ENCODE measurements at places on chromosomes 5 and 9.

DNA sequence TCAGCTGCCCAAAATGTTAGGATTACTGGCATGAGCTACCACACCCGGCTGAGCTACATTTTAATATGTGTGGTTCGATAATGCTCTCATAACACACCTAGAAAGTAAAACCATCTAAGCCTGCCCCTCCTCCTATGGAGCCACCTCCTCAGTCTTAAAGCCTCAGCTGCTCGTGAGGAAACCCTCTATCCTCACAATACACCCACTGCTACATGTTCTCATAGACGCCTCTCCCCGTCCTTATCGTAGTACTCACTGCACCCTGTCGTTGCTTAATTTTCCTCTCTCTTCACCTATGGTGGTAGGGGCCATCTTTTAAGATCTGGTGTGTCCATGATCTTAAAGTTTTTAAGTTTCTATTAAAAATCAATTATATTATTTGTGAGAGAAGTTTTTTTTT lies 72.9 kb downstream of the RCL1 start:
- no peak overlapping the region for H3K27ac ChIP-seq
- peaks cover 24% of the 10 kb centered on the region for H3K36me3 ChIP-seq
- peaks cover 11% of the 10 kb centered on the region for H3K4me1 ChIP-seq

DNA sequence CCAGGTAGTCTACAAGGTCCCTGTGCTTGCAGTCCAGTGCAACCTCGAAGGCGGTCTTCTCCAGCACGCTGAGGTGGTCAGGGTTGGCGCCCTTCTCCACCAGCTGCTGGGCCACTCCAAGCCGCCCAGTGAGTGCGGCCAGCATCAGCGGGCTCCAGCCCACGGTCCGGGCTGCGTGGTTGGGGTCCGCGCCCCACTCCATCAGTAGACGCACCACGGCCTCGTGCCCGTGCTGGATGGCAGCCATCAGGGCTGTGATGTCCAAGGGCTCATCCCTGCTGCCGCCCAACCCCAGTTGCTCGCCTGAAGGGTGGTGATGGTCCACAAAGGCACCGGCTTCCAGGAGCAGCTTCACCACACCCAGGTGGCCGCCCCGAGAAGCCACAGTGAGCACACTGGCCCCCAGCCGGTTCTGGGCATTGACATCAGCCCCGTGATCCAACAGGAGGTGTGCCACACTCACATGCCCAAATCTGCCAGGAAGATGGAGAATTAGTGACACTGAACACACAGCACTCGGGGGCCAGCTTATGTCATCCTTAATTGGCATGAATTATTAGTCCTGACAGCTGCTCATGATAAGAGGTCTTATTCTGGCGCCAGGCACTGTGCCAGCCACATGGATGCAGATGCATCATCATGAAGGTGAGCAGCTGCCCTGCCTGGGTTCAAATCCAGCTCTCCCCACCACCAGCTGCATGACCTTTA lies 6.1 kb downstream of the ANKS6 start:
- no peak overlapping the region for H3K4me3 ChIP-seq
- H3K27ac ChIP-seq: no peak overlapping the region
- no peak for DNase-seq
- no peaks in the 10 kb centered on the region for H3K27me3 ChIP-seq
- peaks cover 11% of the 10 kb centered on the region for H3K36me3 ChIP-seq
- peaks cover 25% of the 10 kb centered on the region for H3K4me1 ChIP-seq

GRCh38 chr5:95797301-95797700 lies 25.2 kb downstream of the GLRX start:
- no peak overlapping the region for H3K27ac ChIP-seq
- H3K4me3 ChIP-seq: no peak overlapping the region
- H3K36me3 ChIP-seq: no peaks in the 10 kb centered on the region
- DNase-seq: no peak
- H3K27me3 ChIP-seq: no peaks in the 10 kb centered on the region
- no peaks in the 10 kb centered on the region for H3K4me1 ChIP-seq

- H3K4me1 ChIP-seq: no peaks in the 10 kb centered on the region
- peaks cover 13% of the 10 kb centered on the region for H3K27me3 ChIP-seq
- DNase-seq: no peak
- H3K36me3 ChIP-seq: no peaks in the 10 kb centered on the region
Observed at GRCh38 chr5:171520300-171521174, 101.1 kb downstream of the FGF18 start.

- DNase-seq: no peak
- no peaks in the 10 kb centered on the region for H3K27me3 ChIP-seq
- H3K4me1 ChIP-seq: no peaks in the 10 kb centered on the region
- H3K4me3 ChIP-seq: no peak overlapping the region
- no peaks in the 10 kb centered on the region for H3K36me3 ChIP-seq
- H3K27ac ChIP-seq: no peak overlapping the region
Observed at GRCh38 chr9:133803028-133803585, 65.0 kb upstream of the SARDH start.

DNA sequence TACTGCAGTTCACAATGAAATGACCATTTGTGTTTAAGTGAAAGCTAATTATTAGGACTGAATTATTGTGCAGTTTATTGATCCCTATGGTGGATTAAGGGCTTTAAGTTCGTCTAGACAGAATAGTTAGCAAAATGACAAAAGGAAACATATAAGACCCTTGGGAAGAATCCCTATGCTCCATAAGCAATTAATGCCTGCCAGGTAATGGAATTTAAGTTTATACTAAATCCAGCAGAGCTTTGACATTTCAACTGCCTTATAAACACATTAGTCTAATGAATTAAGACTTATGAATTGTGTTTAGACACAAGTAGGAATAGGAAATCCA lies 640.0 kb upstream of the ARRDC3 start:
- no peak overlapping the region for H3K27ac ChIP-seq
- H3K36me3 ChIP-seq: no peaks in the 10 kb centered on the region
- no peak for DNase-seq
- H3K27me3 ChIP-seq: no peaks in the 10 kb centered on the region

DNA sequence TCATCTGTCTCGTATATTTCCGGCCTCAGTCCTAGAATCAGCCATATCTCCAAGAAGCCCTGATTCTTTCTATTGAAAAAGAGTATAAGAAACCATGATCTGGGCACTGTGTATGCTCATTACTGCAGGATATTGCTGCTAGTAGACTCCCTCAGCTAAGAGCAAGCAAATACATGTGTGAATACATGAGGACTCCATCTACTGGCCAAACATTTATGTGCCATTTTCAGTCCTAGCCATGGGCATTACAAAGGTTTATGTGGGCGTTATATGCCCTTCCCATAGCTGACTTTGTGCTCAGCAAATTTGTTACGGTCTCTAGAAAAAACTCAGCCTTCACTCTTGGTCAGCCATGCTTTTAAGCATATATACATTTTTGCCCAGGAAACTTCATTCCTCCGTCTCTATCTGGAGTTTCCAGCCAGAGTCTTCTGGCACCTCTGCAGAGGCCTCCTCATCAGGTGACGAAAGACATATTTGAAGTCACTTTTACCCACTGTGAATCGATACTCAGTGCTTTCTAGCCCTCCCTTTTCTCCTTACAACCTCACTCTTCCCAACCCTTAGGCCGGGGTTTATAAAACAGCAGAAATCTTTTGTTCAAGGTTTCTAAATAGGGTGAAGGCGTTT lies 1495.6 kb upstream of the CDH6 start:
- H3K27ac ChIP-seq: no peak overlapping the region
- DNase-seq: no peak
- H3K4me3 ChIP-seq: no peak overlapping the region

All from activated naive CD4-positive, alpha-beta T cell treated with anti-CD3 and anti-CD28 coated beads for 36 hours (primary cell).